ENCODE measurements at places on chromosomes 3 and 15.

DNA sequence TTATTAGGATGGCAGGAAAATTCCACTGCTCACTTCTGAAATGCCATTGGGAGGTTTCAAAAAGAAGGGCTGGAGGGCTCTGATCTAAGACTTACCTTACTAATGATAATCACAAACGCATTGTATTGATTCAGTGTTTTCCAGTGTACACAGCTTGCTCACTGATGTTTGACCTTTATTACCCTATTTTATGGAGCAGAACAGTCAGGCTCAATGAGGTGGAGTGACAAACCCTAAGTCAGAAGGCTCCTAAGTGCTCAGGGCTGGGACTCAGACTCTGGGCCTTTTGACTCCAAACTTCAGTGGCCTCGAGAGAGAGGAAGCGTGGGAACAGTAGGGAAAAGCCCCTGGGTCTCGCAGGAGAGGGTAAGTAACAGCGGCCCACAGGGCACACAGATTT lies 20.3 kb upstream of the RAD18 start:
- DNase-seq: no peak

DNA sequence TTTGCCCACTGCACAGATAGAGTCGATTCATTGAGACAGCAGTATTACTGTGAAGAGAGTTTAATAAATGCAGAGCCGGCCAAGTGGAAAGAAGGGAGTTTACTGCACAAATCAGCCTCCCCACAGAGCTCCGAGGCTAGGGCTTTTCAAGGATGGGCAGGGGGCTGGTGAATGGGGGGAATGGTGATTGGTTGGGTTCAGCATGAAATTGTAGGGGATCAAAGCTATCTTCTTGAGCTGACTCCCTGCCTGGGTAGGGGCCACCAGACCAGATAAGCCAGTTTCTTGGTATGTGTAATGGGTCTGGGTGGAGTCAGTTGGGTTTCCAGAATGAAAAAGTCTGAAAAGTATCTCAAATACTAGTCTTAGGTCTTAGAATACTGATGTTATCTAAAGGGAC lies 66.6 kb downstream of the SYNPR start:
- DNase-seq: no peak

- DNase-seq: no peak
Observed at GRCh38 chr3:13617981-13618380, 69.1 kb downstream of the FBLN2 start.

- peak; percentile 78 for DNase-seq
Observed at GRCh38 chr3:137970914-137971831, 38.8 kb upstream of the CLDN18 start.

DNA sequence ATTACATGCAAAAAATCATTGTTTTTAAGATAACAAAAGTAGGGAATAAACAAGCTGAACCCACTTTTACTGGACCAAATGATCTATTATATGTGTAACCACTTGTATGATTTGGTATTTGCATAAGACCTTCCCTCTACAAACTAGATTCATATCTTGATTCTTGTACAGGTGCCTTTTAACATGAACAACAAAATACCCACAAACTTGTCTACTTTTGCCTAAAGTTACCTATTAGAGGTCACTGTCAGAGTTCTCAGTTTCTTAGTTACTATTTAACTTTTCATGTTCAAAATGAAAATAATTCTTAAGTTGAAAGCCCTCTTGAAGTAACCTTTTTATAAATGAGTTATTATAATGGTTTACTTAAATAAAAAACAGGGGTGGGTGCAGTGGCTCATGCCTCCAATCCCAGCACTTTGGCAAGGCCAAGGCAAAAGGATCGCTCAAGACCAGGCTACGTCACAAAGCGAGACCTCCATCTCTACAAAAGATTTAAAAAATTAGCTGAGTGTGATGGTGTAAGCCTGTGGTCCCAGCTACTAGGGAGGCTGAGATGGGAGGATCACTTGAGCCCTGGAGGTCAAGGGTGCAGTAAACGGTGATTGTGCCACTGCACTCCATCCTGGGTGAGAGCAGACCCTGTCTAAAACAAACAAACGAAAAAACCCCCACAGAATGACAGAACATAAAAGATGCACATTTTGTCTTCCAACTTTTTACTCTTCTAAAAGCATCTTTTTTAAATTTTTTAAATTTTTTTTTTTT lies 16.0 kb downstream of the ACTR8 start:
- no peak for DNase-seq

DNA sequence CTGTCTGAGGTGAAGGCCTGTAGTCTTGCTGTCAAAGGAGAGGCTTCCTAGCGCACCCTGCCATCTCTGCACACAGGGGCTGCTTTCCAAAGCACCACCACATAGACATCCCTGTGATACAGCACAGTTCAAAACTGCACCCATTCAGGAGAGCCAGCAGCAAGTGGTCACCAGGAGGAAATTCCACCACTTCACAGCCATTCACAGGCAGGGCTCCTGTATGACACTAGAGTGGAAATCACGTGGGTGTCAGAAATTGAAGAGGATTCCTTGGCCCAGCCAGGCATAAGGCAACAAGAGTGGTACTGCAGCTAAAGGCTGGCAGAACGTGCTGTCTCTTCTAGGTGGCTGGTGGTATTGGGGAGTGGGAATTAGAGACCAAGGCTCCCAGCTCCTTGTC lies 102.8 kb downstream of the RFTN1 start:
- no peak for DNase-seq

- DNase-seq: no peak
Observed at GRCh38 chr3:66582721-66583423, 82.0 kb upstream of the LRIG1 start.

DNA sequence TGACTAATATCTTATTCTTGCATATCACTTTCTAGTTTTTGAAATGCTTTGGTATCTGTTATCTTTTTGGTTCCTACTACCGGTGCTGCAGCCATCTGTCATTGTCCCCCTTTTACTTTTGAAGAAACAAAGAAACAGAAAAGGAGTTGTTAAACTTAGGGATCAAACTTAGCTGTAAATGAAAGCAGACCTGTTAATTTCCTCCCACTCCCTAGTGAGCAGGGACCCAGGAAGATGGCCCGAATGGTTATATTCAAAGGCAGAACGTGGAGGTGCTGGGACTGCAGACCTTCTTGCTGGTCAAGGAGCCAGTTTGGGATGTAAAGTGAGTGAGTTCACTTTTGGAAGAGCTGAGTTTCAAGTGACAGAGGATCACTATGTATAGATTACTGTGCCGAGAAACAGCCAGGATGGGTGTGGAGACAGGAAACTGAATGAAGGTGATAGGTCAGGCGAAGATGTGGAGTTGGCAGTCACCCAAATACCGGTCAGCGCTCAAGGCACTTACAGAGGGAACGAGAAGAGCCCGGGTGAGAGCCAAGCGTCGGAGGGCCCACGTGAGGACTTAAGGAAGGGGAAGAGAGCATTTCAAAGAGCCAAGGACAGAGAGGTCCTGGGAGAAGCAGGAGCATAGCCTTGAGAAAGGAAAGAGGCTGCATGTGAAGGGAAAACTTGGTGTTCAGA lies 20.1 kb downstream of the KBTBD8 start:
- peak; percentile 56 for DNase-seq

GRCh38 chr3:152780553-152780952 lies 54.4 kb upstream of the P2RY1 start:
- DNase-seq: no peak

DNA sequence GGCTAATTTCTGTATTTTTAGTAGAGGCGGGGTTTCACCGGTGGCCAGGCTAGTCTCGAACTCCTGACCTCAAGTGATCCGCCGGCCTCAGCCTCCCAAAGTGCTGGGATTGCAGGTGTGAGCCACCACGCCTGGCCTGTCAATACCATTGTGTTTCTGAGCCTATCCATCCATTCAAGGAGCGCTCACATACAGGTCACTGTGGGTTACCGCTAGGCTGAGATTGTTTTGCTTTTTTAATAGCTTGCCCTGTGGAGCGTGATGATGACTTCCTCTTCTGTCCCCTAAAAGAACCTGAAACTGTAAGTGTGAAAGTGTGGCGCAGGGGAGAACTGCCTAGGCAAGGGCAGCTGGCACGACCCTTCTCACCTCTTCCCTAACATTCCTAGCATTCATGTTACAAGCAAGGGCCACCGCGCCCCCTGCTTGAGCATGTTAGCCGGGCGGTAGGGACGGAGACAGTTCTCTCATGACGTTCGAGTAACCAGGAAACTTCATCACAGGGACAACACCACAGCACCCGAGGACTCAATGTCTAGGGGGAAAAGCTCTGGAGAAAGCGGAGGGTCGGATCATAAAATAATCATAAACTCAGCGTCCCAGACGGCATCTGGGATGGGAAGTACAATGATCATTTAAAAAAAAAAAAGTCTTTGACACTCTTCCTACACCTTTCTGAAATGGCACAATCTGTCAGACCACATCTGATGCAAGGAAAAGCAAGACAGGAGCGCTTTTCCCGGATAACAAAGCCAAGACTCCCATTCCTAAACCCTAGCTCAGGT lies 790 bp downstream of the LAMP3 start:
- no peak for DNase-seq

- DNase-seq: no peak
Observed at GRCh38 chr3:116663161-116664110, 46.1 kb upstream of the TUSC7 start.

GRCh38 chr3:128498901-128499530 lies 6.0 kb upstream of the GATA2 start:
- peak; percentile 39 for DNase-seq

DNA sequence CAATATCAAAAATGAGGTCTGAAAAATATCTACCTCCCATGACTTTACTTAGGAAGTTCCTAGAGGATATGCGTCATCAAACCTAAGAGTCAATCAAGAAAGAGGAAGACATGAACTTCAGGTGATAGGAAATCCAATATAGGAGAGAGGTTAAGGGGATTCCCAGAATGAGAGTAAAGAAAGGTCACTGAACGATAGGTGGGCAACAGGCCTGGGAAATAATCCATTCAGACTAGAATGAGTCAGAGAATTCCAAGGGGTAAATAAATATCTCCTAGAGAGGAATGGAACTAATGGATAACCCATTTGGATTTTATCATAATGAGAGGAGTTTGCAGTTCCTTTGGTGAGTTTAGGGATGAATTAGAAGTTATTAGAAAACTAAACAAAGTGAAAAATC lies 131.1 kb upstream of the NUDT16 start:
- DNase-seq: no peak

DNA sequence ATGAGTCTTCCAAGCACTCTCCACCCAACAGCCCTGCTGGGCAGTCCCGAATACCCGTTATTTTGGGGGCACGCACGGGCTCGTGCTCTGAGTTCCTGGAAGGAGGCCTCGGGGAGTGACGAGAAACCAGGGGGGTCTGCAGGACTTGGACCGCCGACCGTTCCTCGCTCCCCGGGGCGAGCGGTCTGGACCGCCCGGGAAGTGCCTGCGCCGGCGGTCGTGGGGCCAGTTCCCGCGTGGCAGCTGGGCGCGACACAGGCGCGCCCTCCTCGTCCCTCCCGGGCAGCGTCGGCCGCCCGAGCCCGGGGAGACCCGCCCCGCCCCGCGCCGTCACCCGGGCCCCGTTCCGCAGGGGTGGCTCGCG lies 387 bp downstream of the GNB4 start:
- peak; percentile 45 for DNase-seq

DNA sequence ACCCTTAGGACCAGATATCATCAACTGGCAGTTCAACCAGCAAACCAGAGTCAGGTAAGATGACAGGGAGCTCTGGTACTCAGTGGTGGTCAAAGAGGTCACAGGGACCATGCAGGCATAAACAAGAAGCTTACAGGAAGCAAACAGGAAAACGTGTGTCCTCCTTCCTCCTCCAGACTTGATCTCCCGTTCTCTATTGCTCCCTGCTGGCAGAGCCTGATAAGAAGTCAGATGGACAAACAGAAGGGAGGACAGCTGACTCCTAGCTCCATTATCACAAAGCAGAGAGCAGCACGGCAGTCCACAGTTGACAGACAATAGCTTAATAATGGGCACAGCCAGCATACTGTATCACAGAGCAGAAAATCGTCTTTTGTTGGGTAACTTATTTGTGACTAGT lies 156.5 kb upstream of the SLC2A2 start:
- DNase-seq: no peak

DNA sequence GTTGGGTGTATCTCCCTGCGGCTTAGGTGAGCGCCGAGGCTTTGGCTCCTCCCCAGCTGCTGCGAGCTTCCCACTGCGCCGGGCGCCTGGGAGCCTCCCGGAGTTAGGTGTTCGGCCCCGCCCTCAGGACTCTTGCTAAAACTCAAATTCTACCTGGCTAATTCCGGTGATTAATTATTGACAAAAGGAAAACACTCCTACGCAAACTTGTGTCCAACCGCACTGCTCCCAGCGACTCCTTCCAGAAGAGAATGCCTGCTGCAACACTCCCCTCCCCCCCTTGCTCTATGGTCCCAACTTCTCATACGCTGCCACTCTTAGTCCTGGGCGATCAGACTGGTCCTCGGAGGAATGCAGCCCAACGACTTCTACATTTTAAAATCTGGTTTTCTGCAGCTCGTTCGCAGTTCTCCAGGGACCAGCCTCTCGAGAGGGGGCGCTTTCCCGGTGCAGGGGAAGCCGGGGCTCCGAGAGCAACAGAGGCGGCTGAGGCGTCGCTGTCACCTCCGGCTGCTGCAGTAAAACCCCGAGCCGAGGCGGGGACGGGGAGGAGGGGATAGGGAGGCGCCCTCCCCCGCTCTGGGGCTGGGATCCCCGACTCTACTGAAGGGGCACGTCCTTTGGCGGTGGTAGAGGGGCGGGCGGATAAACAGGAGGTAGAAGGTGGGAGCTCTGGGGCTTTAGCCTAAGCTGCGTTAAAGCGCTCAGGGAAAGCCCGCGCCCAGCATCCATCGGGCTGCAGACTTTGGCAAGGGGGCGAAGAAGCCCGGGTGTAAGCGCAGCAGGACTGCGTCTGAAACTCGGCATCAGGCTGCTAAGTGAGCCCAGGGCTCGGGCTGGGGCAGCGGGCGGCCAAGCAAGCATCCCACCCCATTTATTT lies at the start of gene SPTSSB:
Gene SPTSSB, minus strand, starts transcription at position 77 of the 880 bp plus-strand sequence. CDS start 25,194 bp downstream, outside the sequence.
- DNase-seq: peak; percentile 70

- DNase-seq: peak; percentile 41
Observed at GRCh38 chr3:139110072-139110830, 65.6 kb upstream of the PRR23C start.

- DNase-seq: no peak
Observed at GRCh38 chr15:66620744-66621344, 55.0 kb upstream of the LCTL start.

GRCh38 chr15:76235186-76235826 lies 76.0 kb downstream of the ETFA start:
- DNase-seq: no peak

- no peak for DNase-seq
Observed at GRCh38 chr15:33742800-33743199, 225.5 kb upstream of the CHRM5 start.

- DNase-seq: no peak
Observed at GRCh38 chr3:101509811-101510210, 3.2 kb downstream of the SENP7 start.

GRCh38 chr3:3665961-3666640 lies 133.1 kb upstream of the LRRN1 start:
- no peak for DNase-seq

DNA sequence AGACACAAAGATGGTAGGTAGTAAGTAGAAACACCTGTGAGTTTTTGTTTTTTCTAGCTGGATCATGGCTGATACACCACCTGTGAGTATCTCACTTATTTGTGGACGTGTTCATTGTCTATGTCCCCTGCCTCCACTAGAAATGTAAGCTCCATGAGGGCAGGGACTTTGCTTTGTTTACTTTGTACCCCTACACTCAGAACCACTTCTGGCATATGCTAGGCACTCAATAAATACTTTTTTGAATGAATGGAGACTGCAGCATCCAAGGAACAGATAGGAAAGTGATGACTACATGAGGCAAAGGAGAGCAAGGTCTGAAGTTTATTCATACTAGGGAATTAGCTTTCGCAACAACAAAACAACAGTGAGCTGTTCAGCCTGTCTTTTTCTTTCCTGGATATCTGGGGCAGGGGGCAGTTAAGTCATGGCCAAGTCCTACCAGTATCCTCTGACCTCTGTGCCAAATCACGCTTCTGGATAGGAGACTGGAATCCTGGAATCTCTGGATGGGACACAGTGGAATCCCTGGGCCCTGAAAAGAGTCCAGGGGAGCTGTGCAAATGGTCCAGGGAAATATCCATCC lies 11.6 kb upstream of the EPB42 start:
- DNase-seq: no peak

Data from ureter (tissue), 1 donor.